ENCODE measurements at places on chromosomes 11 and 22. TPM values are rescaled to one million over a fixed set of nuclear protein-coding genes. Genes with fewer than 3 reads are reported as not detected.

Gene CALCA
- 0.26 TPM for polyA plus RNA-seq

Gene LMNTD2
- 8.3 TPM for polyA plus RNA-seq

Gene PTS
- 23.0 TPM for polyA plus RNA-seq

Gene TPBGL
- 0.15 TPM for polyA plus RNA-seq

Gene TEX12
- 0.16 TPM for polyA plus RNA-seq

Gene ST13
- 86.9 TPM for polyA plus RNA-seq

Gene RASSF10
- not detected for polyA plus RNA-seq

Gene LRRC32
- 29.5 TPM for polyA plus RNA-seq

Gene RAB1B
- polyA plus RNA-seq: 77.0 TPM

GRCh38 chr11:36164506-36165250 lies 124.5 kb downstream of the COMMD9 start:
- no peak overlapping the region for H3K4me3 ChIP-seq
- no peak for DNase-seq
- H3K27ac ChIP-seq: no peak overlapping the region
- no peaks in the 10 kb centered on the region for H3K27me3 ChIP-seq

- peaks cover under 1% of the 10 kb centered on the region for H3K4me1 ChIP-seq
- no peak overlapping the region for H3K4me3 ChIP-seq
- no peak overlapping the region for H3K27ac ChIP-seq
- no peaks in the 10 kb centered on the region for H3K27me3 ChIP-seq
- peak; percentile 34 for DNase-seq
These were observed 73.8 kb downstream of the C11orf58 start for GRCh38 chr11:16812274-16812673.

DNA sequence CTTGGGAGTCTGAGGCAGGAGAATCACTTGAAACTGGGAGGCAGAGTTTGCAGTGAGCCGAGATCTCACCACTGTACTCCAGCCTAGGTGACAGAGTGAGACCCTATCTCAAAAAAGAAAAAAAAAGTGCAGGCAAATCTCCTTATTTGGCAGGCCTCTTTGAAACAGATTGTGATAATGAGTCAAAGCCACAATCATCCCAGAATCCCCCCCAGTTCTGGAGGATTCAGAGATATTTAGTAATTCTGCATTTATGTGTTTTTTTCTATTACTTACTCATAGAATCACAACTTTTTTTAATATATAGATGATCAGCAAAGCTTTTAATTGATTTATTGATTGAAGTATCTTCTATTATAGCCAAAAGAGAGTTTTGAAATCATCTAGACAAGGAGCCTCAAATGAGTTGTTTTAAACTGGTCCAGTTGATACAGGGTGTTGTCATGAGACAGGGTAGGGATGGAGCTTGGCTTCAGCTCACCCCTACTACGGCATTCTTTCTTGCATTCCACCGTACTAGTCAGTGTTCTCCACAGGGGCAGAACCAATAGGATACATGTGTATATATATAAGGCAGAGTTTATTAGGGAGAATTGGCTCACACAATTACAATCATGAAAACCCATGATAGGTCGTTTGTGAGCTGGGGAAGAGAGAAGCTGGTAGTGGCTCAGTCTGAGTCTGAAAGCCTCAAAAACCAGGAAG lies 39.3 kb upstream of the SORL1 start:
- DNase-seq: no peak
- H3K27ac ChIP-seq: no peak overlapping the region
- peaks cover 21% of the 10 kb centered on the region for H3K4me1 ChIP-seq
- no peak overlapping the region for H3K4me3 ChIP-seq

DNA sequence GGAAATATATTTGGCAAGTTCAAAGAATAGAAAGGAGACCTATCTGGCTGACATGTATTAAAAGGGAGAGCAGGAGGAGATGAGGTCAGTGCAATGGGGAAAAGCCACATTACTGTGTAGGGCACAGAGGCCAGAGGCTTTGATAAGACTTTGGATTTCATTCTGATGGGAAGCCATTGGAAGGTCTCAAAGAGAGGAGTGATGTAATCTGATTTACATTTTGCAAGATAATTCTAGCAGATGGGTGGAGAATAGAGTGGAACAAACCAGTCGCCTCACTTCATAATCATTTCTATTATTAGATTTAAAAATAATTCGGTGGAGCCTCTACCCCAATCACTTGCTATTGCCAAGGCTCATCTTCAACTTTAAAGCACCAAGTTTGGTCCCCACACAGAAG lies 278.4 kb upstream of the ZC3H12C start:
- DNase-seq: no peak
- no peaks in the 10 kb centered on the region for H3K36me3 ChIP-seq
- no peak overlapping the region for H3K27ac ChIP-seq
- H3K4me1 ChIP-seq: no peaks in the 10 kb centered on the region

GRCh38 chr11:96456111-96456510 lies 66.3 kb downstream of the JRKL start:
- no peaks in the 10 kb centered on the region for H3K36me3 ChIP-seq
- no peaks in the 10 kb centered on the region for H3K27me3 ChIP-seq
- no peak for DNase-seq
- H3K4me3 ChIP-seq: no peak overlapping the region
- no peaks in the 10 kb centered on the region for H3K4me1 ChIP-seq

DNA sequence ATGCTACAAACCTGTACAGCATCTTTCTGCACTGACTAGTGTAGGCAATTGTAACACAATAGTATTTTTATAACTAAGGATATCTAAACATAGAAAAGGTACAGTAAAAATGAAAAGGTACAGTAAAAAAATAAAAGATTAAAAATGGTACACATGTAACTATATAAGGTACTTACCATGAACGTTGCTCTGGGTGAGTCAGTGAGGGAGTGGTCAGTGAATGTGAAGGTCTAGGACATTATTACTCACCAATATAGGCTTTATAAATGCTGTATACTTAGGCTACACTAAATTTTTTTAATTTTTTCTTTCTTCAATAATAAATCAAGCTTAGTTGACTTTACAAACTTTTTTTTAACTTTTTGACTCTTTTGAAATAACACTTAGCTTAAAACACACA lies 59.9 kb downstream of the EIF3M start:
- no peaks in the 10 kb centered on the region for H3K36me3 ChIP-seq
- H3K4me3 ChIP-seq: no peak overlapping the region
- no peak for DNase-seq
- H3K27ac ChIP-seq: no peak overlapping the region
- H3K4me1 ChIP-seq: no peaks in the 10 kb centered on the region
- no peaks in the 10 kb centered on the region for H3K27me3 ChIP-seq

DNA sequence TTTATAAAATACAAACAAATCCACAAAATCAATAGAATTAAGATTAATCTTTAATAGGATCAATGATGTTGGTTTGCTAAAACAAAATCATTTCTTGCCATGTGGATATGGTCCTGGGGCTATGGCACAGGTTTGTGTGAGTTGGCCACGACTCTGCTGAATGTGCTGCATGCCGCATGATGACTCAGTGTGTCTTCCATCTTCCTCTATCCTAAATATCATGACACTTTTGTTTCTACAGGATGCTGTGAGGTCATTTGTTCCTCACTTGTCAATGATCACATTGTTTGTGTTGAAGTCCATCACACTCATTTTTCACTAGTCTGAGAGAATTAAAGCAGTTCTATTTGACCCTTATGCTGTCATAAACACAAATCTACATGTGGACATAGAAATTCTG lies 167.2 kb upstream of the ZBED5 start:
- no peak for DNase-seq
- no peaks in the 10 kb centered on the region for H3K27me3 ChIP-seq
- H3K4me3 ChIP-seq: no peak overlapping the region

GRCh38 chr11:66242095-66242765 lies 26.2 kb upstream of the RAB1B start:
- no peak overlapping the region for H3K27ac ChIP-seq
- no peaks in the 10 kb centered on the region for H3K27me3 ChIP-seq
- peaks cover 20% of the 10 kb centered on the region for H3K4me1 ChIP-seq
- no peak for DNase-seq
- no peak overlapping the region for H3K4me3 ChIP-seq
- peaks cover 69% of the 10 kb centered on the region for H3K36me3 ChIP-seq

GRCh38 chr11:12696911-12697581 lies 22.8 kb downstream of the TEAD1 start:
- no peaks in the 10 kb centered on the region for H3K36me3 ChIP-seq
- H3K4me3 ChIP-seq: no peak overlapping the region
- peaks cover 41% of the 10 kb centered on the region for H3K27me3 ChIP-seq
- DNase-seq: no peak
- no peak overlapping the region for H3K27ac ChIP-seq

DNA sequence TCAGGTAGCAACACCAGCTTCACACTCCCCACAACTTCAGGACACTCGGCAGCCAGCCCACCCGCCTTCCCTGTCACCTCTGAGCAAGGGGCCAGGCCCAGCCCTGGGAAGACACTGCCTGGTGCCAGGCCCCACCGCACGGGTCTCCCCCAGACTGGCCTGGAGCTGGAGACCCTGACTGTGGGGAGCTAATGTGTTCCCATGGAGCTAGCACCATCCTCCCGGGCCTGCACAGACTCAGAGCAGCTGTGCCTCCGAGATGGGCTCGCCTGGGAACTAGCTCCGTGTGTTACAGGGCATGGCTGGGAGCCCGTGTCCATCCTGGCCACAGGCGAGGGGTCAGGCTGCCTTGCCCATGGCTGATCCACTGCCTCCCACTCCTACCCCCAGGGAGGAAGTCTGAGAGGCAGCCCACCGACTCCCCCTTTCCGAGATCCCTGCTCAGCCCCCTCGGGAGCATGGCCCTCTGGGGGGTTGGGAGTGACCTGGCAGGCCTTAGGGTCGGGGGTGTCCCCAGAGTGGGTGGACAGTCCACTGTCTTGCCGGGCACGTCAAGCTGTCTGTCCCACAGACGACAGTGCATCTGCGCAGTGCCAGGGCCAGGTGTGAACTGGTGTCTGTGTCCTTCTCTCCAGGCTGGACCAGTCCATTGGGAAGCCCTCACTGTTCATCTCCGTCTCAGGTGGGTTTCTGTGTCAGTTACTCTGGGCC lies 76.7 kb upstream of the KCNQ1OT1 start:
- no peaks in the 10 kb centered on the region for H3K27me3 ChIP-seq
- H3K36me3 ChIP-seq: no peaks in the 10 kb centered on the region
- no peak overlapping the region for H3K27ac ChIP-seq

- no peak overlapping the region for H3K27ac ChIP-seq
- peaks cover 54% of the 10 kb centered on the region for H3K4me1 ChIP-seq
- peak; percentile 61 for DNase-seq
- no peak overlapping the region for H3K4me3 ChIP-seq
- no peaks in the 10 kb centered on the region for H3K27me3 ChIP-seq
- H3K36me3 ChIP-seq: peaks cover 63% of the 10 kb centered on the region
These were observed 11.6 kb downstream of the LRRC32 start for GRCh38 chr11:76658651-76659650.

- no peaks in the 10 kb centered on the region for H3K4me1 ChIP-seq
- no peak overlapping the region for H3K4me3 ChIP-seq
- H3K36me3 ChIP-seq: no peaks in the 10 kb centered on the region
- no peak for DNase-seq
- H3K27me3 ChIP-seq: no peaks in the 10 kb centered on the region
These were observed 121.5 kb downstream of the FAM76B start for GRCh38 chr11:95668131-95668530.

DNA sequence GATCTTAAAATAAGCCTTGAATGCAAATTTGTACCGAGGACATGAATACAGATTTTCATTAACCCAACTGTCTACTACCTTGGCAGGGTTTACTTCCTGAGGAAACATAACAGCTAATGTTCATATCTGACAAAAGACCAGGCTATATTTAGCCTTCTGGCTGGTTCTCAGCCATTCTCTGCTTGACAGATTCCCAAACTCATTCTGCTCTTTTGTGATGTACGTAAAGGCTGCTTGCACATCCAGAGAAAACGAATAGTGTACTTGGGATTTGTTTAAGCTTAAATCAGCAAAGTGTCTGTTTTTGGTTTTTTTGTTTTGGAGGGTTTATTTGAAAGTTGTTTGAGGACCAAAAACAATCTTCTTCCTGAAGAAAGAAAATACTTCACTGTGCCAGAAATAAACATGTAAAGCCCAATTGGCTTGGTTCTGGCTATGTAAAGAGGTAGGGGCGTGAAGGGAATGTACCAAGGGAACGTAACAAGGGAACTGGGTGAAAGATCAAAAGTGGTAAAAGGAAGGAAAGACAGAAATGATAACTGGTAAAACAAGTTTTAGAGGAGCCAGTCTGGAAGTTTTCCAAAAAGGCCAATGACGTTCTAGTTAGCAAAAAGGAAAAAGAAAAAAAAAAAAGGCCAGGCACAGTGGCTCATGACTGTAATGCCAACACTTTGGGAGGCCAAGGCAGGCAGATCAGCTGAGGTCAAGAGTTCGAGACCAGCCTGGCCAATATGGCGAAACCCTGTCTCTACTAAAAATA lies 21.4 kb upstream of the CRTAM start:
- peaks cover 12% of the 10 kb centered on the region for H3K4me1 ChIP-seq
- no peak for DNase-seq
- H3K27me3 ChIP-seq: no peaks in the 10 kb centered on the region
- H3K27ac ChIP-seq: peak overlapping the region; percentile 68
- peaks cover under 1% of the 10 kb centered on the region for H3K36me3 ChIP-seq

- peaks cover 81% of the 10 kb centered on the region for H3K4me1 ChIP-seq
- H3K36me3 ChIP-seq: no peaks in the 10 kb centered on the region
- peak; percentile 76 for DNase-seq
- peak overlapping the region; percentile 11 for H3K27ac ChIP-seq
- H3K27me3 ChIP-seq: peaks cover 65% of the 10 kb centered on the region
These were observed 3.5 kb downstream of the CHRM4 start for GRCh38 chr11:46387919-46388618.

DNA sequence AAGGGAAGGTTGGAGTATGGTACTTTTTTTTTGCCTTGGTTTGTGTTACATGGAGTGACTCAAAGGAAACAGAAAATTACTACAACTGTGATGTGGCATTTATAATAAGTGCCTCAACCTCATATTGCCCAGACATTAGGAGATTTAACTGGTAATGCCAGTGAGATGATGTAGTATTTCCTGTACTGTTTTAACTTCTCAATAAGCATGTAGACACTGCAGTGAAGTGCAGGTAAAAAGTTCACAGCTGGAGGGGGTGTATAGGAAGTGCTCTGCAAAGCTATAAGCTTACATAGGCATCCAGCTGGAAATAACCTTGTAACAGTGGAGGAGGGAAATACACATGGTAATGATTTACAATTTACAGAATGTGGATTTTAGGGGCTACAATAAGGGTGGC lies 138.2 kb upstream of the MTMR2 start:
- DNase-seq: no peak
- peak overlapping the region; percentile 43 for H3K27ac ChIP-seq
- no peaks in the 10 kb centered on the region for H3K4me1 ChIP-seq
- H3K4me3 ChIP-seq: no peak overlapping the region
- H3K27me3 ChIP-seq: no peaks in the 10 kb centered on the region
- no peaks in the 10 kb centered on the region for H3K36me3 ChIP-seq

DNA sequence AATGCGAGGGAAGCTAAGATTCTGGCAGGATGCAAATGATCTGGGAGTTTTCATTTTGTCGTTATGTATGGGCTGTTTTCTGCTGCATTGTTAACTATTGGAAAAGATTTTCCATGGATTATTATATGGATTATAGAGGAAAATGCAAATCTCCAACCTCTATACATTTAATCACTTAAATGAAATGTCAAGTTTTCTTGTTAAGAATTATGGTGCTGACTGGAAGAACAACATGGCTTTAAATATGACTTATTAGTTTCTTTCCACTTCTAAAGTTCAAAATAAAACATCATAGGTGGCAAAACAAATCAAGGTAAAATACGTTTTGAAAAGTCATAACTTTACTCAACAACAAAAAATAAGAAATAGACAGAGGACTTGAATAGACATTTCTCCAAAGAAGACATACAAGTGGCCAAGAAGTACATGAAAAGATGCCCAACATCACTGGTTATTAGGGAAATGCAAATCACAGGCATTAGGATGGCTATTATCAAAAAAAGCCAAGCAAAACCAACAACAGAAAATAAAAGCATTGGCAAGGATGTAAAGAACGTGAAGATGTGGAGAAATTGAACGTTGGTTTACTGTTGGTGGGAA lies 56.2 kb upstream of the CLDN5 start:
- no peak for DNase-seq
- H3K27ac ChIP-seq: peak overlapping the region; percentile 42

Measured in spleen (tissue), 13 donors.